Stimulated activated CD8-positive, alpha-beta memory T cell treated with anti-CD3 and anti-CD28 coated beads, Interleukin-4, amount 100 ng/mL, for 1 hour (primary cell): ENCODE measurements at places on chromosomes 11 and 22.

- DNase-seq, result no peak
Observed at GRCh38 chr11:79413268-79413667, 27.6 kb downstream of the TENM4 start.

GRCh38 chr11:130128626-130129025 is 31.0 kb upstream of the ST14 start:
- DNase-seq, result no peak

GRCh38 chr22:20439928-20440575 is 2.4 kb upstream of the SCARF2 start:
- no peak for DNase-seq

- no peak for DNase-seq
Observed at GRCh38 chr11:6734616-6735015, 37.2 kb downstream of the OR2AG2 start.

- no peak for DNase-seq
Observed at GRCh38 chr11:67435727-67436458, 1.6 kb downstream of the PTPRCAP start.
